ENCODE measurements at places on chromosomes 16 and 17. TPM values are rescaled to one million over a fixed set of nuclear protein-coding genes. Genes with fewer than 3 reads are reported as not detected.

GRCh38 chr17:855569-855968 lies 73.4 kb downstream of the MRM3 start:
- DNase-seq = no peak

- no peak for DNase-seq
These were observed 270.6 kb downstream of the CPPED1 start for GRCh38 chr16:12532871-12533610.

GRCh38 chr17:78276098-78276887 lies 44.9 kb downstream of the TMEM235 start:
- DNase-seq = no peak

The GPR179 gene
- total RNA-seq = 0.59 TPM

The CRISPLD2 gene
- total RNA-seq = 57.2 TPM

DNA sequence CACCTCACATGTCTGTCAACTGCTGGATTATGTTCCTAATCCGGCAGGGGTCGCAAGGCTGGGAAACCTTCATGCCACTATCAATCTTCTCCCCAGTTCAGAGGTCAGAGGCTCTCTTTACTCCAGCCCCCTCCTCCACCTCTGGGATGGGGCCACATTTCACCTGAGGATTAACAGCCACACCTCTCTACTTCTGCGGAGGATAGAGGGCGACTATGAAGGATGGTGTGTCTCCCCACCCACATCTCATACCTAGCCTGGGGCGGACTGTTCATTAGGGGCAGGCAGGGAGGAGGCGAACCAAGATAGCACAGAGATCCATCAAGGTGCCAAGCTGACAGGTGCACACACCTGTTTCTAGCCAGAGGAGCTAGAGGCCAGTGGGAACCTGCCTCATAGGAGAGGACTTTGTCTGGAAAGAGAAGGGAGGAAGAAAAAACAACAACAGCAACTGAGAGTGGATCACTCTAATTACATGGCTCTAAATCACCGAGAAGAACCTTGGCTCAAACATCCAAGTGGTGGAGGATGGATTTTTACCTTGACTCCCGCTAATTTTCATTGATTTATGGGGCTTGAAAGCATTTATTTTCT lies 41.9 kb upstream of the SKAP1 start:
- DNase-seq = no peak

The CCL7 gene
- not detected for total RNA-seq

DNA sequence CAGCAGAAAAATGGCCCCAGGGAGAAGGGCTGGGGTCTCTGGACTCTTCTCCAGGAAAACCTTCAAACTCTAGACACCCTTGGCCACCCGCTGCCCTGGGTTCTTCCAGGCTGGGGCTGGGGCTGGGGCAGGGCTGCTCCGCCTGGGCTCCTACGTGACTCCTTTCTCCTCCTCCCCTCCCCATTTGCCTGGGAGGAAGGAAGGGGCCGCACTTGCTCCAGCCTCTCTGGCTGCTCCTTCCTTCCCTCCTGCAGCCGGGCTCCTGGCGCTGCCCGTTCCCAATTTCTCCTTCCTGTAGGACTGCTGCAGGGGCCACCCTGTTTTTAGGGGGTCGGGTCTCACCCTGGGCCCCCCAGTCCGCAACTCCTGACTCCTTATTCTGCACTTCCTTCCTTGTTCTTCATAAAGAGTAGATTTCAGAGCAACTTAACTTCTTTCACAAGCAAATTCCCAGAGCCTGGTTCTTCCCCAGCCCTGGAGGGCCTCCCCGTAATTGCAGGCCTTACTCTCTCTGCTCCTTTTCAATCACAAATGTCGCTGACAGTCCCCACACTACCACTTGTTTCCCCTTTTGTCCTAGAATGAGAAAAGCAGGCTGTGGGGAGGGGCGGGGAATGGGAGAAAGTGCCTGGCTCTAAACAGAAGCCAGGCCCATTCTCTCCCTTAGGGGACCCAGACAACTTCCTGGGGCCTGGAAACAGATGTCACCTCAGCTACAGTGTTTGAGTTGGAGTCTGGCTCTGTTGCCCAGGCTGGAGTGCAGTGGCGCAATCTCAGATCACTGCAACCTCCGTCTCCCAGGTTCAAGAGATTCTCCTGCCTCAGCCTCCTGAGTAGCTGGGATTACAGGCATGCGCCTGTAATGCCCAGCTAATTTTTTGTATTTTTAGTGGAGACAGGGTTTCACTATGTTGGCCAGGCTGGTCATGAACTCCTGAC lies 137.8 kb downstream of the ENGASE start:
- DNase-seq = no peak

- DNase-seq = no peak
These were observed 61.6 kb upstream of the CLEC3A start for GRCh38 chr16:77960766-77961165.

- no peak for DNase-seq
These were observed 21.1 kb upstream of the CORO6 start for GRCh38 chr17:29643817-29644160.

DNA sequence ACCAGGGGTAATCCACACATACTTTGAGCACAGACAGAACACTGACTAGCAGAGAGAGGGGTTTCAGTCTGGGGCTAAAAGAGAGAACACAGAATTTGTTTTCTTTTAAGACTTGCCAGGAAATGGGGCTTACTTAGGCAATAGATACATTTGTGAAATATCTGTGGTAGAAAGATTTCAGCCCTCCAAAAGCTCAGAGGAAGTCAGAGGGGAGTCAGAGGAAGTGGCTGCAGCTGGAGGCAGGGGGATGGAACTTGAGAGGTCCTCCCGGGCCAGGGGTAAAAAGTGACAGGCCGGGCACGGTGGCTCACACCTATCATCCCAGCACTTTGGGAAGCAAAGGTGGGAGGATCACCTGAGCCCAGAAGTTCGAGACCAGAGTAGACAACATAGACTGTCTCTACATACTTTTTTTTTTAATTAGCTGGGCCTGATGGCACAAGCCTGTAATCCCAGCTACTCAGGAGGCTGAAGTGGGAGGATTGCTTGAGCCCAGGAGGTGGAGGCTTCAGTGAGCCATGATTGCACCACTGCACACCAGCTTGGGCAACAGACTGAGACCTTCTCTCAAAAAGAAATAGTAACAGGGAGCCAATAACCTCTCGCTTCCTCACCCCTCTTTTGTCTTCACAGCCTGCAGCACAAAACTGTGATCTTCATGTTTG lies 49.9 kb downstream of the NLRC5 start:
- no peak for DNase-seq

DNA sequence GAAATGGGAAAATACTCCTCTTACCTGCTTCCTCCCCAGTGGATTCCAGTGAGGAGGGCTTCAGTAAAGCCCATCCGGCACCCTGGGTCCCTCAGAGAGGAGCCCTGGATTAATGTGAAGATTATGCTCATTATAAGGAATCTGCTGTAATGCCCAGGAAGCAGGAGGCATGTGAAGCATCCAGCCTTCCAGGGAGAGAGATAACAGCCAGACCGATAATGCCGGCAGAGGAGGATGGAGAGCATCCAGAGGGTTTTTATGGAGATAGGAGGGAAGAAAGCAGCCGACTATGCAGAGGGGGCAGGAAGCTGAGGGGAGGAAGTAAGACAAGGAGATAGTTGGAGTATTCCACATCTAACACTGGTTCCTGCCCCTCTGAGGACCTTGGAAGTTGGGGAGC lies 53.7 kb upstream of the TMEM132E start:
- DNase-seq = no peak

- no peak for DNase-seq
These were observed 96.6 kb downstream of the HIC1 start for GRCh38 chr17:2151358-2152033.
